ENCODE measurements at places on chromosomes 4 and X.

DNA sequence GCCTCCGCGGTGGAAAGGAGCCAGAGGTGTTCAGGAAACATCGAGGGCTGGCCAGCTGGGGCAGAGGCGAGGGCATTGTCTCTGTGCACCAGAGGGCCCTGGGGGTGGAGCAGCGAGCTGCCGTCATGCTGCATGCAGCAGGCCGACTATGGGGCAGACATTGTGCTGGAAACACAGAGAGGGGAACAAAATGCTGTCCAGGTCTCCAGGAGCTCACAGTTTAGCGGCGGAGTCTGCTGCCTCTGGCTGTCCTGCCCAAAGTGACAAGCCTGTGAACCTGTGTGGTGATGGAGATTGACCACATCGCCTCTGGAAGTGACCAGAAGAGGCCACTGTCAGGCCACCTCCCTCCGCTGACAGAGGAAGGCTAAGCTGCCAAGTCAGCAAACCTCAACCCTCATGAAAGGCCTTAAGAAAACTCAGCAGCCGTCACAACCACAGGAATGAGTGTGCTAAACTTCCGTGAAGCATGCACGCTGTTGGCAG, 20.1 kb upstream of the SASH3 start:
- peak; percentile 79 for DNase-seq

- no peak for DNase-seq
These were observed 20.2 kb upstream of the GBA3 start for GRCh38 chr4:22672519-22672918.

DNA sequence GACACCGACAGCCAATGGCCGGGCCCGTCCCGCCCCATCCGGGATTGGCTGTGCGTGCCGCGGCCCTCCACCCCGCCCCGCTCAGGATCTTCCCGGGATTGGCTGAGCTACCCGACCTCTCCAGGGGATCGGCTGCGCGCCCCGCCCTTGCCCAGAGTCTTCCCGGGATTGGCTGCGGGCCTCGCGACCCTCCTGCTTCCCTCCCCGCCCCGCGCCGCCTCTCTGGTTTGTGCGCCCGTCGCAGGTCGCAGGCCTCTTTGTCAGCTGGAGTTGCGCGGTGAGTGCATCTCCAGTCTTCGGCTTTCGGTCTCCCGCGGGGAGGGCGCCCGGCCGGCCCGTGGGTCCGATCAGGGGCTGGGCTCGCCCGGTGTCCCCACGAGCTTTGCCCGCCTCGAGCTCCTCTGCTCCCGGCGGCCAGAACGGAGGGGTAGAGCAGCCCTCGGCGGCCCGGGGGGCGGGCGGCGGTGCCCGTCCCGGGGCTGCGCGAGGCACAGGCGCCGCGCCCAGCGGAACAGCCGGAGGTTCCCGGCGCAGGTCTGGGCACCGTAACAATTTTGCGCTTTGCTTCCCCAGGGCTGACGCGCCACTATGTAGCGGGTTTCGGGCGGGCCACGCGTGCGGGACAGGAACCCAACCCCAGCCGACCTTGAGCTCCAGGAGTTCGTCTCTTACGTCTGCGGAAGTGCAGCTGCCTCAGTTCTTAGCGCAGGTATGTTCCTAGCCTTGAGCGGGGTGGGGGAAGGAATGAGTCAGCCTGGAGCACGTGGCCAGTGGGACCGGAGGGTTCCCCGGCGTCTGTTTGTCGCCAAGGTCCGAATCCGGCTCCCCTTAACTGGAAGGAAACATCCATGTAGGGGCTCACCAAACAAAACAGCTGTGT, 38.7 kb downstream of the ERVMER34-1 start:
- DNase-seq = peak; percentile 98

- no peak for DNase-seq
These were observed 184.4 kb downstream of the GLUD2 start for GRCh38 chrX:121231566-121232358.

GRCh38 chrX:133921764-133922389, 63.5 kb downstream of the GPC3 start:
- DNase-seq = peak; percentile 62

- DNase-seq = no peak
These were observed 8.1 kb upstream of the COMMD8 start for GRCh38 chr4:47471591-47471990.

- no peak for DNase-seq
These were observed 171.4 kb downstream of the SH3KBP1 start for GRCh38 chrX:19715711-19716638.

DNA sequence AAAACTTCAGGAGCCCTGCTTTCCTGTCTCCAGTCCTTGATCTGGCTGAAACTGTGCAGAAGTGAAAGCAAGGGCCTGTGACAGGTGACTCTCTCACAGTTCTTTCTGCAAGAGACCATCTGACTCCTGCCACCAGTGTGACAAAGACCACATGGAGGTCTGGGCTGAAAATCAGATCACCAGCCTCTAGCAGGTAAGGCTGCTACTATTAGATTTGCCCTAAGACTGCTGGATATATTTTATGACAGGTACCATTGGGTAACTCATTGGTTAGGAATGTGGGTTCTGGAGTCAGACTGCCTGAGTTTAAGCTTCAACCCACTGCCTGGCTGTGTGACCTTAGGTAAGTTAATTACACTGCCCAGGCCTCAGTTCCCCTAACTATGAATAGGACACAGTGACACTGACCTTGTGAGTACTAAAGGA, 163.3 kb upstream of the SLC7A11 start:
- no peak for DNase-seq

DNA sequence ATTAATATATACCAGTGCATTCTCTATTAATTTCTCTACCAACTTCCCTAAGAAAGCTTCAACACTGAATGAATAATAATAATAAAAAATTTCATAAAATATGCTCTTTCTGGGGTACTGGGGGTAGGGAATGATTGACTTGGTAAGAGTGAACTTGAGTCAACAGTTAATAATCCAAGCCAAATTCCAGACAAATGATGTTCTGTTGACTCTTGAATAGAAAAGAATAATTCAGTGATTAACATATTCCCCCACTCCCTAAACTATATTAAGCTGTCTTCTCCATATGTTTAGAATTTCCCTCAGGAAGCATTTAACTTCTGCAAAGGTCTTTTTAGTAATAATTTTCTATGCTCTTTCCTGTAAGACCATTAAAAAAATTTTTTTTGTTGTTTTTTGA, 12.3 kb downstream of the PGRMC2 start:
- DNase-seq = no peak

GRCh38 chr4:186144946-186145569, 40.6 kb downstream of the FAM149A start:
- DNase-seq = peak; percentile 43

DNA sequence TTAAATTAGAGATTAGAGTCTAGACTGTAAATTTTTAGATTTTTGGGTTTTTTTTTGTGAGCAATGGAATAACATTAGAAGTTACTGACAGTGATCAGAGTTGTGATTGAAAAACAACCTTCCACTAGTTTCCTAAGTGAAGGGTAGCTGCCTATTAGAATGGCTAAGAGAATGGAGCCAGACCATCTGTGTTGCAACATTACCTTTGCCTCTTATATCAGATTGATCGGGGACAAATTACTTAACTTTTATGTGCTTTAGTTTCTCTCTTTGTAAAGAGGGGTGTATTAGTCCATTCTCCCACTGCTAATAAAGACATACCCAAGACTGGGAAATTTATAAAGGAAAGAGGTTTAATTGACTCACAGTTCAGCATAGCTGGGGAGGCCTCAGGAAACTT, 12.5 kb upstream of the PI4K2B start:
- DNase-seq = no peak

- DNase-seq = no peak
These were observed 21.6 kb downstream of the C4orf50 start for GRCh38 chr4:5996641-5997040.

- DNase-seq = peak; percentile 89
These were observed 862 bp upstream of the INPP4B start for GRCh38 chr4:142846729-142847596.

- DNase-seq = no peak
These were observed 31.2 kb downstream of the CCDC149 start for GRCh38 chr4:24881508-24882196.

DNA sequence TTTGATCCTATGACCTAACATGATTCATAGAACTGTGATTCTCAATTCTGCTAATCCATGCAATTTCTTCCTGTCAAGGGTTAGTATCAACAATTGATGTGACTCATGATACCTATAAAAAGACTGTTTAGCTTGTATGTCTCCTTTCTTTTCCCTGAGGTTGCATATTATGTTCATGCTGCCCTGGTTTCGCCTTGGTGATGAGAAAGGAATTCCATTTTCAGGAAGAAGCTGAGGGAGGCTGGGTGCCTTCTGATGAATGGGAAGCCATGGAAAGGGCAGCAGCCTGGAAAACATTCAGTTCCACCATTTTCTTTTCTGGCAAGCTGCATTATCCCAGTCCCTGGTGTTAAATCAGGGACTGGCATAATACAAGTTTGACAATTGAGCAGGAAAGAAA, 976.5 kb downstream of the RPA4 start:
- DNase-seq = no peak

DNA sequence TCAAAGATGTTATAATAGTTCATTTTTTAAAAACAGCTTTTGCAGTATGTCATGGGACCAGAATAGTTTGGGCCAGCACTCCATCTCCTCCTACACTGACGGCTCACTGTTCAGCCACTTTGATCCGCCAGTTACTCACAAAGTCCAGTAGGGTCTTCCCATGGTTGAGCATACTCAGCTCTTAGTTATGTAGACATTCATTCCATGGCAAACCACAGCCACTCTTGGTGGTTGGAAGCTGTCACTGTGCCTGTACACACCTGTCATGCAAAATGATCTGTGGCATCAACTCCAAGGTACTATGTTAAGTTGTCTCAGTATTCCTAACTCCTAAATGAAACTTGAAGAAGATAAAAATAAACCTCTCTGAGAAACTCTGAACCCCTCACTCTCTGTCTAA, 127.2 kb downstream of the NR3C2 start:
- DNase-seq = peak; percentile 15

- DNase-seq = no peak
These were observed 16.1 kb downstream of the MSX1 start for GRCh38 chr4:4875611-4876010.

DNA sequence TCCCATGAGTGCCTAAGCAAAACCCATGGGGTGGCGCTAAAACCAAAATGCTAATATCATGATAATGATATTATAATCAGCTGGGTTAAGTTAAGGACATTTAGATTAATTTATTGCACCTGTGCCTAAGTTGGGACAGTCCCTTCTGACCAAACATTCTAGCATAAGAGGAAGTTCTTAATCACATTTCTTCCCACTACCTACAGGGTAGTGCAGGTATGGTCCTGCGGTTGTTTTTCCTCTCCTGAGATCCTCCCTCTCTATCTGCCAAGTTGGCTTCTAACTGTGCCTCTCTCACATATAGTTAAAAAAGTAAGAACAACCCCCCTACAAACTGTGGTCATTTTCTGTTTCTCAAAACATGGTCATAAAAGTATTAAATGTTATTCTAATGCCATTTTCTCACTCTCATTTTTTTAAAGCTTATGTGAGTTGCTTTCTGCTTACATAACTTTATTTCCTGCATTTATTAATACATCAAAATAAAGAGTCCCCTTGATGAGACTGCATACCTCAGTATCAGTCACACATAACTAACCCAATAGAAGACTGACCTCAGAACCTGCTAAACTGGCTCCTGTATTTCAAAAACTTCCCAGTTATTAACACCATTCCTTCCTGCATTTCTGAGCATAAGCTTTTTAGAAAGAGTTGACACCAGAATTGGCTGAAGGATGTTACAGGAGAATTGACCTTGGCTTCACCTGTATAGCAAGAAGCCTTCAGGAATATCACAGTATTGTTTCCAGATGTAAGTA, 1332.5 kb downstream of the FSTL5 start:
- no peak for DNase-seq

DNA sequence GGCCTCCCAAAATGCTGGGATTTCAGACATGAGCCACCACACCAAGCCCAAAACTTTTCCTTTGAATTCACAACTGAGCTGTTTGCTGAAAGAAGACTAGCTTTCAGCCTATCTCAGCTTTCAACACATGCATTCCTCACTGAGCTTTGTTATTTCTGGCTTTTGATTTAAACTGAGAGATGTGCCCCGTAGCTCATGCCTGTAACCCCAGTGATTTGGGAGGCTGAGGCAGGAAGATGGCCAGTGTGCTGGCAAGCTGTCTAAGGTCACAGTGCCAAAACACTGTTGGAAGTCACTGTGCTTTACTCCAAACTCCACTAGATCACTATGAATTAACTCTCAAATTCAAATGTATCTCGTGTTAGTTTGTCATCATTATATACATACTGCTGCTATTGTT, 779.5 kb downstream of the TRIML1 start:
- DNase-seq = no peak

GRCh38 chr4:169094656-169095231, 84.7 kb upstream of the CBR4 start:
- DNase-seq = no peak

DNA sequence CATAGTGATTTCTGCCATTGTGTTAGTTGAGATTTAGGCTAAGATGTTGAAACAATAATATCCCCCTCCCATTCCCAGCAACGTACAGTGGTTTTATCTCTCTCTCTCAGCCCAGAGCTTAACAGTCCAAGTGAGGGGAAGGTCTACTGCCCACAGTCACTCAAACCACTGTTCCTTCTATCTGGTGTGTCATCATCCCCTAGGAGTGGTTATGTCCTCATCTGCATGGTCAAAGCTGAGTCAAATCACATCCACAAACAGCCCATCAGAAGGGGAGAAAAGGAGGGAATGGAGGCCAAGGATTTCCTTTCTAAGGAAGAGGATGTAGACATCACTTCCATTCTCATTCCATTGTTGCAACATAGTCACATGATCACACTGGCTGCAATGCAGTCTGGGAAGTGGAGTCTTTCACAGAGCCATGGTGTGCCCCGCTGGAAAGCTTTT, 42.8 kb upstream of the CHRNA9 start:
- DNase-seq = no peak

DNA sequence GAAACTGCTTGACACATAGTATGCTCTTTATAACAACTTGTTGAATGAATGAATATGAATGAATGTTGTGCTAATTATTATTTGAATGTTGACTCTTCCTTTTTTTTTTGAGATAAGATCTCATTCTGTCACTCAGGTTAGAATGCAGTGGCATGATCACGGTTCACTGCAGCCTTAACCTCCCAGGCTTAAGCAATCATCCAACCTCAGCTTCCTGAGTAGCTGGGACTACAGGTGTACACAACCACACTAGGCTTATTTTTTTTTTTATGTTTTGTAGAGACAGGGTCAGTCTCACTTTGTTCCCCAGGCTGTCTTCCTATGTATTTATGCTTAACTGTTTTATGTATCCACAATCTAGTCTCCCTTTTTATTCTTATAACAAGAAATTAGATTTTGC, 114.7 kb upstream of the WDFY3 start:
- DNase-seq = no peak

DNA sequence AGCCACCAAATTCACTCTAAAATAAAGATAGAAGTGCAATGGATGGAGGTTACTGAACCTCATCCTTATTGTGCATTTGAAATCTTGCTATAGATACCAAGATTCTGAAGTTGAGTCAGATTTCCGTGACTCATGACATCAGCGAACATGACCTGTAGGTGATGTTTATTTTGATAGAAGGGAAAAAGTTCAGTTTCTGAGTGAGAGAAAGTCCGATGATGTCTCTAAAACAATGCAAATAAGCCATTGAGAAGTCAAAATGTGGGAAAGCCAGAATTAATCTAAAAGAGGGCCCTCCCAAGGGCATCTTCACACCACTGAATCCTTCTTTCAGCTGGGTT, 20.0 kb downstream of the PHOX2B start:
- no peak for DNase-seq
